ENCODE measurements at places on chromosomes 7 and 10. TPM values are rescaled to one million over a fixed set of nuclear protein-coding genes. Genes with fewer than 3 reads are reported as not detected.

GRCh38 chr7:157087646-157088045, 51.1 kb upstream of the UBE3C start:
- no peaks in the 10 kb centered on the region for H3K36me3 ChIP-seq
- H3K4me1 ChIP-seq = no peaks in the 10 kb centered on the region
- DNase-seq = no peak
- no peak overlapping the region for H3K27ac ChIP-seq
- H3K4me3 ChIP-seq = no peak overlapping the region
- peaks cover 3% of the 10 kb centered on the region for H3K27me3 ChIP-seq

DNA sequence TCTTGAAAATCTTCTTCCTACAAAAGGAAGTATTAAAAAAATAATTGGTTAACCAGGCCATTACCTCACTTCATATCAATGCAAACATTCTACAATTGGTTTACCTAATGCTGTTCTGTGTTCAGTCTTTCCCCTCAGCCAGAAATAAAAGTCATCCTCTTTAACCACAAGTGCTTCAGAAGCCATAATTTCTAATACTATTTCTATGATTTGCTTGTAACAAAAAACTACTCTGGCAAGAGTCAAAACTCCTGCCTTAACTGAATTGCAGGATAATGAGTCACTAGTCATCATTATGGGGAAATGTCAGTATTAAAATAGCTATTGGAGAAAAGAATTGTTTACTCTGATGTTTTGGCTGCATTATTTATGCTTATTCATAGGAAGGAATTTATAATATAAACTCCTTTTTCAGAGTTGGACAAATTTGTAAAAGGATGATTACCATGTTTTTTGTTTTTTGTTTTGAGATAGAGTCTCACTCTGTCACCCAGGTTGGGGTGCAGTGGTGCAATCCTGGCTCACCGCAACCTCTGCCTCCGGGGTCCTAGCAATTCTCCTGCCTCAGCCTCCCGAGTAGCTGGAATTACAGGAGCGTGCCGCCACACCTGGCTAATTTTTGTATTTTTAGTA, 55.5 kb upstream of the ODAD2 start:
- DNase-seq = no peak
- H3K27ac ChIP-seq = no peak overlapping the region
- H3K4me3 ChIP-seq = no peak overlapping the region
- H3K36me3 ChIP-seq = peaks cover 30% of the 10 kb centered on the region

Gene PRKCQ
- total RNA-seq = 61.8 TPM

Gene GRID2IP
- total RNA-seq = 0.28 TPM

Gene PNLIPRP3
- not detected for total RNA-seq
